Hematopoietic multipotent progenitor cell treated with erythropoietin and hydrocortisone succinate and interleukin-3 and kit ligand, for 17 days (in vitro differentiated cells): ENCODE measurements at places on chromosomes 3 and 15.
A peak's percentile ranks its signal among the peaks of the same experiment; 100 is the strongest.

- peak; percentile 89 for DNase-seq
Measured at GRCh38 chr15:74438721-74439316, 5.1 kb upstream of the SEMA7A start.

- no peak for DNase-seq
Measured at GRCh38 chr15:69849232-69849610, 248.5 kb downstream of the TLE3 start.

- no peak for DNase-seq
Measured at GRCh38 chr15:92662762-92663161, 7.2 kb upstream of the FAM174B start.

DNA sequence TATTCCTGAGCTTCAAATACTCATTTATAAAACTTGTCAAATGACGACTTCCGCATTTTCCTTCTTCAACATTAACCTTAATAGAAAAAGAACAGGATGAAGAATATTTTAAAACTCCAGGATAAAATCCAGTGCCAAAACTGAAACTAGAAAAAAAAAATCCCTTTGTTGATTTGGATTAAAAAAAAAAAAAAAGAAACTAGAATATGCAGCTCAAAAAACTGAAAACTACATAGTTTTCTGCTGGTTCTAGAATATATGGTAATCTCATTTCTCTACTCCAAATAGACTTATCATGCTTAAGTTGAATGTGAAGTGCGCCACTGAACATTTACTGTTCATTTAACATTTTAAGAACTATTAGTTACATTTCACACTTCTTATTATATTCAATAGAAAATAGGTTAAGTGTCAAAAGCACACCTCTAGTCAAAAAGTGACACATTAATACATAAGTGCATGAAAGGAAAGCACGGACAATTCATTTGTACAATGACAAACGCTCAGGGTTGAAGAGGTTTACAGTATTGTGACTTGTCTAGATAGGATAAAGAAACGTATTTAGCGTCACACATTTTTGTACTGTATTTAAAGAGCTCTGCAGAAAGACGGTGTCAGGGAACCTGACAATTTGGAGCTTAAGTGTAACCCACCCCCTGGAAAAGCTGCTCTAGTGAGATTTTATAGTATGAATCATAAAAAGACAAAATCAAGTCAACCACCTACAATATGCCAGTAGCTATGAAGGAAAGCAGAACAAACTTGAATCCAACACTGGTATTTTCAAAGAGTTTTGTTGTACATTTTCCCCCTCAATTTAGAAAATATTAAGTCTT, 5.8 kb downstream of the TRA2B start:
- DNase-seq: peak; percentile 52

- DNase-seq: no peak
Measured at GRCh38 chr15:70768257-70768883, 5.0 kb upstream of the UACA start.

GRCh38 chr3:165669967-165670366, 167.3 kb downstream of the BCHE start:
- DNase-seq: no peak

DNA sequence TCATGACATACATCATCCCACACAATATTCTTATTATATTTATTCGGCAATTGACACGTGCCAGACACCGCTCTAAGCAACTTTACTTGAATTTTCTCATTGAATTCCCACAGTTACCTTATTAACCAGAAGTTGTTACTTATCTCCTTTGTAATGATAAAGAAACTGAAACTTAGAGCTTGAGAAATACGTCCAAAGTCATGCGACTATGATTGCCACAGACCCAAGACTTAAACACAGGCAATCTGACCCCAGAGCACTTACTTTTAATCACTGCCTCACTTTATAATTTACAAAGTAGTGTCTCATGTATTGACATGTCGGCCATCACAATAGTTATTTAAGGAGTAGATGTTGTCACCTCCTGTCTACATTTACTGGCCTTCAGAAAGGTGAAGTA, 64.7 kb downstream of the ATP13A4 start:
- no peak for DNase-seq

DNA sequence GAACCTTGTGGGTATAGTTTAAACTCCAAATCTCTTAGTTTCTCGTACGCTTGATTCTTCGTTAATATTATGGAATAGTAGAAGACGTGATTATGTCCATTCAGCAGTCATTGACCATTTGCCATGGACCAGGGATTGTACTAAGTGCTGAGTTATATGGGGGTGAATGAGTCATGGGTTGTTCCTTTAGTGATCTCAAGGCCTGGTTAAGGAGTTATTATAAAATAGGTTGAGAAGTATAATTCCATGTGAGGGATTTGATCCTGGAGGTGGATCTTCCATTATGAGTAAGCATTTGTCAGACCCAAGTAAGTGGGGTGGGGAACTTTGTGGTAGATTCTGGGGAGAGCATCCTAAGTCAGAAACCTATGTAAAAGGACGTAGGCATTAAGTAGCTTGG, 15.4 kb downstream of the NR2C2 start:
- no peak for DNase-seq

DNA sequence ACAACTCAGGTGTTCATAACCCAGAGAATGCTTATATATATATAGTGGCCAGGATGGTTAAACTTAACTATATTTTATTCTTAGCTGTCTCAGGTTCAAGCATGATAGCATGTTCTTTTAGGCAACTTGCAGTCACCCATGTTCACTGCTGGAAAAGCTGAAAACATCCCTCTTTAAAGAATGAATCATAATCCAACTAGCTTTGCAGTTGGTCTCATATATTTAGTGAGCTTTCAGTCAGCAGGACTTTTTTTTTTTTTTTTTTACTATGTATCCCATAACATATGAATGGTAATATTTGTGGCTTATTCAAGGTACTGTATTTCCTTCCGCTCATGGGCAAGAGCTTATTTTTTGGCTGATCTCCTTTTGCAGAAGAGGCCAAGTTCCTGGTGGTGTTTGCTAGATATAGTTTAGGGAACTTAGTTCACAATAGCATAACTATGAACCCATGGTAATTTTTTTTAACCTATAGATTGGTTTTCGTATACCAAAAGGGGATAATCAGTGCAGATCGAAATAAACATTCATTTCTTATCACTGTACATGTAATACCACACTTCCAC, 77.6 kb downstream of the CMSS1 start:
- no peak for DNase-seq

GRCh38 chr15:72183781-72184164, 13.8 kb downstream of the GRAMD2A start:
- no peak for DNase-seq

DNA sequence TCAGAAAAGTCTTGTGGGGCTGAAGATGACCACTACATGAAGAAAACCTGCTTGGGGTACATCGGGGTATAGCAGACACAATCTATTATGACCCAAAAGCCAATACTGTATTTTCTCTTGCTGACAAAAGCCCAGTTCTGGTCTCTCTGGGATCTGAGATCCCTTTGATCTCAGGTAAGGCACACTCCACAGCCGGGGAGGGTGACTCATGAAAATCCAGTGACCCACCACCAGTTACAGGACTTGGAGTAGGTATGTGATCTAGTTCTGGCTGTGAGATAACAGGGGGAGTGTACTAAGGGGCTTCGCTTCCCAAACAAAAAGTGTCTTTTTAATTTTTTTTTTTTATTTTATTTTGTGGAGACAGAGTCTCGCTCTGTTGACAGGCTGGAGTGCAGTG, 193.3 kb downstream of the STT3B start:
- no peak for DNase-seq

DNA sequence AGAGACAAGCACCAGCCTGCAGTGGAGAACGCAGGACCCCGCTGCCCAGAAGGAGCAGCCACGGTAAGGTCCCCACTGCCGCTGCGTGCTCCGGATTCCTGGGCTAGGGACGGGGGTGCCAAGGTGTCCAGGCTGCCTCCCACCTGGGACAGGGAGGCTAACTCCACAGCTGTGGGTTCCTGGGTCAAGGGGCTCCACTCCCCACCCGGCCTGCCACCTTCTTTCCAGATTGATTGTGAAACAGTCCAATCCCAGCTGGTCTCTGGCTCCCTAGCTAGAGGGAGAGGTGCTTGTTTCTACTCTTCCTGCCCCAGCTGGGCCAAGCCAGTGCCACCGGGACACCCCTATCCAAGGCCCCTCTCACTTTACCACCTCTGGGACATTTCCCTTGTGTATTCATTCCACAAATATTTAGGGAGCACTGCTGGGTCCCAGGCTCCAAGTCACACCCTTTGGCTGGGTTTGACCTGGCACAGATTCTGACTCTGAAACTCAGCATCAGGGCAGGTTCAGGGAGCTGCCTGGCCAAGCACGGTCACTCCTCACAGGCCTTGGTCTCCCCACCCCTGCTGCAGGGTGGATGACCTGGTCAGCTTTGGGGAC, 1.9 kb downstream of the PAK6 start:
- no peak for DNase-seq

DNA sequence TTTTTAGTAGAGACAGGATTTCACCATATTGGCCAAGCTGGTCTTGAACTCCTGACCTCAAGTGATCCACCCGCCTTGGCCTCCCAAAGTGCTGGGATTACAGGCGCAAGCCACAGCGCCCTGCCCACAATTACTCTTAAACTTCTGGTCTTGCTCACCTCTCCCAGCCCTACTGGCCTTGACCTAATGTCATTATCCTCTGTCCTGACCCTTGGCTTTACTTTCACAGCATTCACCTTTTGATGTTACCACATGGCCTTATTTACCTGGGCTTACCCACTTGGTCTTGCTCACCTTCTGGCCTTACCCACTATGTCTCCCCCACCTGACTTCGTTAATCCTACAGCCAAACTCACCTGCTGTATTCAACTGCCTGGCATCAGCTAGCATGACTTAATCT, 105.9 kb downstream of the IL12A start:
- no peak for DNase-seq

- DNase-seq: peak; percentile 33
Measured at GRCh38 chr3:134486577-134487041, 752 bp downstream of the CEP63 start.

- no peak for DNase-seq
Measured at GRCh38 chr3:37670961-37671483, 190.7 kb upstream of the CTDSPL start.

GRCh38 chr3:178618197-178618596, 82.0 kb downstream of the KCNMB2 start:
- DNase-seq: no peak

DNA sequence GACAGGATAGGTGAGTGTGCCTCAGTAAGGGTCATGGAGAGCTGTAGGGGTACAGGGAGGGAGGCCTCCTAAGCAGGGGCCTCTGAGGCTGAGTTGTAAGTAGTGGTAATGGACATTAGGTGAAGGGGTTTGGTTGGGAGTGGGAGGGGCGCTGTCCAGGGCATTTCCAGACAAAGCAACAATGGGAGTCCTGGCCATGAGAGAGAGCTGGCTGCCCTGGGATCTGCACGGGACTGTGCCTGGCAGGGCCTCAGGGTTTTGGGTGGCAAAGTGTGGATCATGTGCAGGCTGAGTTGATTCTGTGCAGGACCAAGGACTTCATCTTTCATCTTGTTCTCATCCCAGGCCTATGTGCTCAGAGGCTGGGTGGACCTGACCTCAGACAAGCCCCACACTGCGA, 4.6 kb downstream of the TTC21A start:
- no peak for DNase-seq

GRCh38 chr3:138113326-138113725, 2.1 kb downstream of the DZIP1L start:
- no peak for DNase-seq

- DNase-seq: no peak
Measured at GRCh38 chr3:176696816-176697215, 500.5 kb downstream of the TBL1XR1 start.

DNA sequence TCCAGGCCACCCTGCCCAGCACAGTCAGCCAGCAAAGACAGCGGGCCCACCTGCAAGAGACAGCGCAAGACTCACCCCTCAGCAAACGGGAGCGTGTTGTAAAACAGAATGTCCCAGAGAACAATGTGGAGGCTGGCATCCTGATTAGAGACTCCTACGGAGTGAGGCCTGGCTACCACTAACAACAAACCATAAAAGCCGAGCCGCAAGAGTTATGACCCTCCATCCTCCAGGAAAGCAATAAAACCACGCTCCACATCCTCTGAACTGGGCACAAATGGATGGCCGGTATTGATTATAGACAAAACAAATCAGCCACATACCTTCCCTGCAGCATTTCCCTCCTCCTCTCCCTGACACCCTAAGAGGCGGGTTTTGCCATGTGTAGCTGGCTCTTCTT, 75.8 kb upstream of the LIPC start:
- DNase-seq: no peak

- DNase-seq: no peak
Measured at GRCh38 chr3:108509871-108510270, 525 bp downstream of the MYH15 start.

DNA sequence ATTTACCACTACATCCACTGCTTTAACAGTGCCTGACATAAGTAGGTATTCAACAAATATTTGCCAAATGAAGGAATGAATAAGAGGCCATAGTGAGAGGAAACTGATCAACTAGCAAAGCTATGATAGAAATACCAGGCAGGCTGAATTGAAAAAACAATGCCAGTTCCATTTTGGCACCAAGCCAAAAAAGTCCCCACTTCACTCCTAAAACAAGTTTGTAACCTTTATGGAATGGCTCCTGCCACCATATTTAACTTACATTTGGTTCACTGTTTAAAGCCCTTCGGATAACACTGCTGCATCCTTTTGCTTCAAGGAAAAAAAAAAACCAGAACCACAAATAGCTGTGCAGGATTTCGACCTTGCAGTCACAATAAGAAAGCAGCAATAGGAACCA, 166.1 kb downstream of the FRMD5 start:
- no peak for DNase-seq

- DNase-seq: no peak
Measured at GRCh38 chr3:28376424-28376823, 27.8 kb upstream of the AZI2 start.

DNA sequence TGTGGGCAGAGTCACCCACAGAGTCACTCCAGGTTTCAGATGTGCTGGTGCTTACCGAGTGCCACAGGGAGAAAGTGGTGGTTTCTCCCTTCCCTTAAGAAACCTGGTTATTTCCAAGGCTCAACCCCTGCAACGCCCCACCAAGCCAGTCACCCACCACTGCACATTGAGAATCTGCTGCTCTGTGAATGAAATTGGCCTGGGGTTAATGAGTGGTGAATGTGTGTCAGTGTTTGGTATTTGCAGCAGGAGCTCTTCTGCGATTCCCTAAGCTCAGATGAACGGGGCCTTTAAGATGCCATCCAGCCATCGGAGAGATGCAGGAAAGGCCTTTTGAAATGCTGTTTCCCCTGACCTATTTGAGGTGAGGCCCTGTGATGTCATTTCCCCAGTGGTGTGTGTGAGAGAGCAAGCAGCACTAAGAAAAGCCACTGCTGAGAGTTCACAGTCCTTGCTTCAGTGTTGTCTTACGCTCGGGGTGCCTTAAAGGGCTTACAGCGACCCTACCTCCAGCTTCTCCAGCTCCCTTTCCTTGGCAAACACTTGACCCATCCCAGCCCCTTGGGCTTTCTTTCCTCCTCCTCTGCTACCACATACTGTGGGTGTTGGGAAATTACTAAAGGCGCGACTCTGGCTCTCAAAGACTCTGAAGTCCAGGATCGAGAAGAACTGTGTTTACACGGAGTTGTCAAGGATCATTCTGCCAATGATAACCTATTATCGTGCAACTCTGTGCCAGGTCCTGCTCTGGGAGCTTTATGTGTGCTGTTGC, 68.9 kb downstream of the SMAD3 start:
- DNase-seq: no peak
